ENCODE measurements at places on chromosomes 1 and 21.
A peak's percentile ranks its signal among the peaks of the same experiment; 100 is the strongest.

DNA sequence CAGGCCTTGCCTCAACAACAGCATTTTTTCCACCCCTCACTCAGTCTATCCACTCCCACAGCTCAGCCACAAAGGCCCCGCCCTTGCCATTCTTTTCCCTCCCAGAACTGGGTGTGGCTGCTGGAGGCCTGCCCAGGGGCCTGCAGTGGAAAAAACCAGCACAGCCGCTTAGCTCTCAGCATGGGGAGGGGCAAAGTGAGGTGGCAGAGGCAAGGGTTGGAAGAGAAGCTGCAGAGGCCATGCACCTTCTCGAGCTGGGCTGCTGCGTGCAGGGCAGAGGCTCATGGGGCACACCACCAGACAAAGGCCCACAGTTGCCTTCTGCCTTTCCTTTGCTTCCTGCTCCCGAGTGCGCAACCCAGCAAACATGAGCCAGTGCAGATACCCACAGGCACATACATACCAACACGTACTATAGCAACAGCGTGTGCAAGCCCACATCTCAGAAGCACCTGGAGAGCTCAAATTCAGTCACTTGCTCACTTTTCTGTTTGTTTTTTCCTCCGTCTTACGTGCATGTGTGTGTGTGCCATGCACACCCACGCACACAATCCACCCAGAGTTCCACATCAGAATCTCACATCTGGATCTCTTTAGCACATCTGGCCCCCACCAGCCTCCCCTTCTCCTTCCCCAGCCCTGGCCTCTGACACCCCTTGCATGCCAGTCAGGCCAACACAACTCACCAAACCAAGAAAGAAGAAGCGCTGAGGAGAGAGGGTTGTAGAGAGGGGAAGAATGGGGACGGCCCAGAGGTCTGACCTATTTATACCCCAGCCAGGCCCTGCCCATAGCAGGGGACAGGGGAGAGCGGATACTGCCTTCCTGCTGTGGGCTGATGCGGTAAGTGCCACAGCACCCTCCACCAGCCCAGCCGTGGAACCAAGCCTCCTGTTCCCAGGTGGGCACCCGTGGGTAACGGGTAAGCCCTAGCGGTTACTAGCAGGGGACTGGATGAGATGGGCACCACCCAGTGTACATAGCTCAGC, at the start of gene S100A4:
S100A4 (minus strand) TSS at position 740 of the 989 bp plus-strand sequence. CDS start 1,012 bp downstream, outside the sequence.
- DNase-seq, result peak; percentile 26

DNA sequence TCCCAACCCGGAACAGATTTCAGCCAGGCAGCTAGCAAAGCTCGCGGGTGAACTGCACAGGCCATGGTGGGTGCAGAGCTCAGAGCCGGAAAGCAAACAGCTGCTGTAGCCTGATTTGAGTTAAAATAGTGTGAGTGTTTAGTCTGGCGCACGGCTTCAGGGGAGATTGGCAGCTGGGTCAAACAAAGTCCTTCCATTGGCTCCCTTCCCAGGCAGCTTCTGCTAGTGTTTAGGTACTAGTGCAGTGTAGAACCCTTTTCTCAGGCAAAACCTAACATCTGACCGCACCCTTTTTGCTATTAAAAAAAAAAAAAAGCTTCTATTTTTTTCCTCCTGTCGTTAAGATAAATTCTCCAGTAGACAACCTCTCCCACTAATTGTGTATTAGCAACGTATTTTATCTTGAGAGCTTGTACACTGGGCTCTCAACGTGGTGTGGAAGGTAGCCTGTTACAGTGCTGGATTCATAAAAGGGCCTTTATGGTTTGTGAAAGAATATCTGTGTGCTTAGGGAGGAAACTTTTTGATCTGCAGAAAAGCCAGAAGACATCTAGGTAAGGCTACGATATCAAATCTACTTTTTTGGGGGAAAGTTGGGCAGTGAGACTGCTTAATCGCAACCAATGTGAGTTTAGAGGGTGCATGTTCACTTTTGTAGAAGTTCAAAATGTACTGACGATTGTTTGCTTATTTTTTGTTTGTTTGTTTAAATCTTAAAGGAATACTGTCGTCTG, 689.6 kb downstream of the USP25 start:
- DNase-seq, result peak; percentile 94

DNA sequence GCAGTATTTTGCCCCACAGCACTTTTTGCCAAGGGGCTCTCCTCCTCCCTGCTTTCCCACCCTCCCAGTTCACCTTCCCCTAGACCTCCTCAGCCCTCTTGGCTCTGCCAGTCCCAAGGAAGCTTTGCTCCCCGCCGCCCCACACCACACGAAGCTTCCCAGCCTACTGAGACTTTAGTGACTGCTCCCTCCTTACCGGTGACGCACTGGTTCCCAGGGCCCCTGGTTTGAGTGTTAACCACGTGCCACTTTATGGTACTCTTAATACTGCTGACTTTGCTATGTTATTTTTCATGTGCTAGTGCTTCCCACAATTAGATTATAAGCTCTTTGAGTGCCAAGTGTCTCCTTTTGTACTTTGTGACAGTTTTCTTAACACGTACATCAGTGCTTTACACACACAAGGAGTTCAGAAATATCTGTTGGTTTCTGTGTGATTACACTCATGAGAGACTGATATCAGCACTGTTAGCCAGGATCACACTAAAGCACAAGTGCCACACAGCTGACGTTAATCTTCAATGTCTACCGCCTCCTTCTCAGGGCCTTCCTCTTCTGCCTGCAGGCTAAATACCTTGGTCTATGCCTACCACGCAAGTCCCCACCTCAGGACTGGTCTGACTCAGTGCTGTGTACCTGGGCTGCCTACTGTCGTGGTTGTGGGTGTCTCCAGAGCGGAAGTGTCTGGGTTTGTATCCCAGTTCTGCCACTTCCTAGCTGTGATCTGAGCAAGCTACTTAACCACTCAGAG, 61.0 kb downstream of the DNTTIP2 start:
- DNase-seq, result no peak

- DNase-seq, result peak; percentile 51
Observed at GRCh38 chr1:1080122-1080757, 6.1 kb upstream of the RNF223 start.

- no peak for DNase-seq
Observed at GRCh38 chr1:81949421-81949820, 148.7 kb downstream of the ADGRL2 start.

DNA sequence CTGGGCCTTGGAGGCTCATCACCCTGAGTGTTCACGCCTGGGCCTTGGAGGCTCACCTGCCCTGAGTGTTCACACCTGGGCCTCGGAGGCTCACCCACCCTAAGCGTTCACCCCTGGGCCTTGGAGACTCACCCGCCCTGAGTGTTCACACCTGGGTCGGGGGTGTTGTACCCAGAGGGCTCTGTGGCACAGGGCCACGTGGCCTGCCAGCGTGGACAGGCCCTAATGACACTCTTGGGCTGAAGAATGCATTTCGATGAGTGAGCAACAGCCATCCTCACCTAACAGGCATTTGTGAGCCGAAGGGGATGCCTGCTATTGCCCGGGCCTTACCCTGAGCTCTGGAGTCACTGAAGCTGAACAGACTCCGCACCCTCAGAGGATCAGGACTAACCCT, 17.5 kb downstream of the SLC19A1 start:
- DNase-seq, result no peak

DNA sequence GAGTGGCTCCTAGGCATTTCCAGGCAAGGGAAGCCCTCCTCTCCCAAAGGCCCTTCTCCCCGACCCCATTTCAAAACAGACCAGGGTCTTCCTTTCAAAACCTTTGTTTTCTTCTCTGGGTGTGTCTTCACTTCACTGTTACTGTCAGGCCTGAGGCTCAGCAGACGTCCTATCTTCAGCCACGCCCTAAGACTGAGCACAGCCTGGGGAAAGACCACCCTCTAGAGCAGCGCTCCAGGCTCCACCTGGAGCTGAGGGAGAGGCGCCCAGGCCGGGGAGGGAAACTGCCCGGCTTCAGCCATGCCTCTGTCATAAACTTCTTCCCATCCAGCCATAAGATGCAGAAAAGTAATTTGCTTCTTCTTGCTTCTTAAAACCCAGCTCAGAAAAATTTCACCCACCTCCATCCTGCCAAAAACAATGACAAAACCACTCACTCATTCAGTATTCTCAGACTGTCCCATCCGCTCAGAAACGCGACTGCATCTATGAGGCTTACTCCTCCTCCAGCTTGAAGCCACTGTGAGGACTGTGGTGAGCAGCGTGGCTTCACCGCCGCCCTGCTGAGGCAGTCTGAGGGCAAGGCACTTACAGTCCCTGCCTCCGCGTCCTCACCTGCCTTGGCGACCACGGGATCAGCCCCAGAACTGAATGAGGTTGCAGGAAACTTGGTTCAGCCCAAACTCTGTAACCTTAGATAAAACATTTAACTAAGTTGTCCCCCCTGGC, 36.1 kb downstream of the VN1R5 start:
- DNase-seq, result no peak

DNA sequence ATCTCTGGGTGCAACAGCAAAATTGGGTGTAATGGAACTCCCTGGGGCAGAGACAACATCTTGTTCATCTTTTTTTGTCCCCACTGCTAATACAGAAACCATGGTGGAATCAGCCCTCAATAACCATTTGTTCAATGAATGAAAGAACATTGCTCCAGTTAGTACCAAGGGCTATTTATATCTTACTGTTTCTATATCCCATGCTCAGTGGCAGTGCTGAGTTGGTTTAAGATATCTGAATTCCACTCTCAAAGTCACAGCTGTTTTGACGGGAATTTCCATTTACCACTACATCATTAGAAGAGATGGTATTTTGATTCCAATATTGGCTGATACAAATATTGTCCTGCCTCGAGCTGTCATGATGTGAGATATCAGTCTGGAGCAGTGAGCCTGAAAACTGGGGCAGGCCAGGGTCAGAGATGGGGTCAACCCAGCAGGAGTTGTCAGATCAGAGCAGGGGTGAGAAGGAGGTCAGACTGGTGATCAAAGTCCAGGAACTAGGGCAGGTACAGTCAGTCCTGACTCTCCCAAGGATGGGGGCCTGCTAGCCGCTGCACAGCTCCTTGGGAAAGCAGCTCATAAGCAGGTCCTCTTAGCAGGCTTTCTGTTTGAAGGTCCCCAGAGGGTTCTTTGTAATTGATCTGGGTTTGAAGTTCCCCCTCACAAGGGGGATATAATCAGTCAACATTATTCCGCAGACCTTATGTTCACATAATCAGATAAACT, 5.8 kb upstream of the PHC2 start:
- DNase-seq, result no peak

DNA sequence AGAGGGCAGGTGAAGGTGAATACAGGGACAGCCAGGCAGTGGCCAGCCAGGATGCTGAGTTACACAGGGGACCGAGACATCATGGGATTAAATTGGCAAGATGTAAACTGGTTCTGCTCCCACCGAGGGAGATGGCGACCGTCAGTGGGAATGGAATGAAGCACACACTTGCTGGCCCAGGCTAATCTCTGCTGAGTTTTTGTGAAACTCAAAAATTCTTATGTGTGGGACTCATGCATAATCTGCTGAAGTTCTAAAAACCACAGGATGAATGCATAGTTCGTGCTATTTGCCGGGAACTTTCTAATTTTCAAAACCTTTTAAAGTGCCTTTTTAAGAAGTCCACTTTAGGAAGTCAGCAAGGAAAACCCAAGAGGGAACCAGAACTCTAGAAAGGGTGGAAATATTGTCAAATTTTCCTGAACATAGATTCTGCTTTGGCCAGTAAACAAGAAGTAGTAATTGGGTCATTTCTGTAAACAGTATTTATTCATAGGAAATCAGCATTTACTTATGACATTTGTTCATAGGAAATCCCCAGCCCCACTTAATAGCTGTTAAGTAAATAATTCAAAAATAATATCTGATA, 85.4 kb upstream of the ROR1 start:
- DNase-seq, result no peak

GRCh38 chr1:28160782-28161266, 15.7 kb downstream of the PTAFR start:
- no peak for DNase-seq

DNA sequence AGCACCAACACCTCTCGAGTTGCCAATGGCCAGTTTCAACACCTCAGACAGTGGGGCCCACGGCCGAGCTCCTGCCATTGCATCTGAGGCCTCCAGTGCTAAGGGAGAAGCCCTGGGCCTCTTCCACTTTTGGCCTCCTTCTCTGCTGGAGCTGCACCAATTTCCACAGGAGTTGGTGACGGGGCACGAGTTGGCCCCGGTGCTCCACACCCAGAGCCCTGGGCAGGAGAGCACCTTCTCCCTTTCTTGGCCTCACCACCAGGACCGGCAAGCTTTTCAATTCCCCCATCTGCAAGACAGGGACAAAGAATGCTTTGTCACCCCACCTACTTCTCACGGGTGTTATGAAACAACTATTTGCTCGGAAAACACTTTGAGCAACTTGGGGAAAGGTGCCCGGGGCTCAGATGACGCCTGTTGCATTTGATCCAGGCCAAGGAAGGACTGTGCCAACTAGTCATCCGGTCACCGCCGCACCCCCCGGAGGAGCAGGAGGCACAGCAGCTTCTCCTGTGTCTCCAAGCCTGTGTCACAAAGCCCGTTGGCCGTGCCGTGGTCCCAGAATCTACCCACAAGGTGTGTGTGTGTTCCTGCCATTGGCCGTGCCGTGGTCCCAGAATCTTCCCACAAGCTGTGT, 55.2 kb downstream of the TOMM20 start:
- DNase-seq, result no peak

DNA sequence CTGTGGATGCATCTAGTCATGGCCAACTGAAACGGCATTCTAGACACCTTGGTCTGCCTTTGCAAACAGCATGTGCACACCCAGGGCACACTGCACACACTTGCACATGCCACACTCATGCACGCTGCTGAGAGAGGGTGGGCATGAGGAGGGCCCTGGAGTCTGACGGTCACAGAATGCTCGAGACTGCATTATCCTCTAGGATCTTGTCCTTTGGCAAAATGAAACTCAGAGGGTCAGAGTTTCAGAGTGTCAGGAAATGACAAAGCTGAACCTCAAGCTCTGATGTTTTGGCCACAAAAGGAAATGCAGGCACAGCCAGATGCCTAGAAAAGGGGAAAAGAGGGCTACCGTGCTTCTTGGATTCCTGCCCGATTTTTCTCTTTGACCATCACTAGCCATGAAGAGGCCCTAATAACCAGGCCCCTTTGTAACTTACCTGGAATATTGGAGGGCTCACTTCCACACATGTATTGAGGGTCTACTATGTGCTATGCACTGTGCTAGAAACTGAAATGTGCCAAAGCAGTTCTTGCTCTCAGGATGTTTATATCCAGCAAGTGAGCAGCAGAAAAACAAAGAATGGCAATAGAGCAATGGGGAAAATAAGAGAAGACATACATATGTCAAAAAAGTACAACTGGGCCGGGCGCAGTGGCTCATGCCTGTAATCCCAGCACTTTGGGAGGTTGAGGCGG, 65.4 kb downstream of the TOMM20 start:
- DNase-seq, result no peak

Data from NCI-H2227 treated with DMSO at 0.1 percent for 48 hours (cell line).